ENCODE measurements at places on chromosomes 16 and 17.

DNA sequence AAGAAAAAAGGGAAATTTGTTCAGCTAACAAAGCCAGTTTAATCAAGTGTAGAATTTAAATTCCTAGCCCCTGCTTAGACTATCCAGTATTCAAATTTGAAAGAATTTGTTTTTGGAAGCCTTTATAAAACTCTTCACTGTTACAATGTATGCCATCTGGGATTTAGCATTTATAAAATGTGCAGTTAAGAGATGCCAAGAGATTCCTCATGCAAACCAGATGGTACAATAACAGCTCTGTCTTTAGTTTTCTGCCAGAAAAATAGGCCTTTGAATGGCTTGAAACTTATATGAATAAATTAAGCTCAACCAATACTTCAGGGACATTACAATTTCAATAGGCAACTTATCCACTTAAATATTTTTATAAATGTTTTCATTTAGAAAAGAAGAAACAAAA is 6.8 kb upstream of the ANKS4B start:
- no peak for DNase-seq

- no peak for DNase-seq
Measured at GRCh38 chr16:38941-39892, 14.2 kb downstream of the POLR3K start.

GRCh38 chr16:50814541-50814940 is 72.7 kb downstream of the CYLD start:
- no peak for DNase-seq

GRCh38 chr16:63614429-63614828 is 1507.4 kb downstream of the CDH11 start:
- DNase-seq: no peak

DNA sequence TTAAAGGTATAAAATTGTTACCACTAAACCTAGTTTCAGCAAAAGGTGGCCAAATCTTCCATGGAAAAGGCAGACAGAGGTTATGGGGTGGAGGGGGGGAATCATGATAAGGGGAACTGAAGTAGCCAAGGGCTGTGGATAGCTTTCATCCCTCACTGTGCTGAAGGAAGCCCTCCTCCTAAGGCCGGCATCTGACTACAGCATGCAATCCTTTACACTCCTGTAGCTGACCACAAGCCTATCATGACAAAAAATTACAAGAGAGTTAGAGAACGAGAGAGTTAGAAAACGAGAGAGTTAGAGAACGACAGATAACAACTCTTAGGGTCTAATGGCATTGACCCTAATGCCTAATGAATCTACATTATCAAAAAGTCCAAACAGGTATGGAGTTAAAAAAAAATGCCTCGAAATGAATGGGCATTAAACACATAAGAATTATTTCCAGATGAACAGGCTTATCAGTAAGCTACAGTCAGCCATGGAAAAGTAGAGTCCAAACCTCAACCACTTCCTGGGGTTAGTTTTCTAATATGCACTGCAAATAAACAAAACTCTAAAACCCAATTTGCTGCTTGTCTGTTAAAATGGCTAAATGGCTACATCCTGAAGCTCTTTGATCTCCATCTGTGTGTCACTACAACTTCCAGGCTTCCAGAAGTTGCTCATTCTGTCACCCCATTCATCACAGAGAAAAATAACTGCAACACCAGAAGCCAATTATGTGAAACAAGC is 29.7 kb downstream of the DUSP14 start:
- DNase-seq: no peak

- DNase-seq: no peak
Measured at GRCh38 chr17:22507823-22508222, 815.5 kb downstream of the KCNJ18 start.

- DNase-seq: no peak
Measured at GRCh38 chr16:27430923-27431484, 29.0 kb downstream of the IL21R start.

- no peak for DNase-seq
Measured at GRCh38 chr17:58759522-58759921, 3.9 kb downstream of the PPM1E start.

DNA sequence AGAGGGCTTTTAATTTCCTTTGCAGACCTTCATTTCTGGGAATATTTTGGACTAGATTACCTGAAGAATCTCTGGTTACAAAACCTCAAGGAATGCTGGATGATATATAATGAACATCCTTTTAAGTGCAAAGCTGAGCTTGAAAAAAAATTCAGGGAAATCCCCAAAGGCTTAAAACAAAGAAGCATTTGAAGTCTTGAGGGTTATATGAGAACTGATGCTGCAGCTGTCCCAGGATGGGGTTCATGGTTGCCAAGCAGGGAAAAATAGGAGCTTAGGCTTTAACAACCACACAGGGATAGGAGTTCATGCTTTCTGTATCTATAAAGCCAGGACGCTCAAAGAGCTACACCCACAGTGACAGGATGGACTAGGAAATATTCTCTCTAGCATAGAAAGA is 150.4 kb upstream of the IRX5 start:
- no peak for DNase-seq

GRCh38 chr16:49019081-49019633 is 262.5 kb downstream of the CBLN1 start:
- DNase-seq: no peak

GRCh38 chr17:51666971-51667705 is 406.8 kb downstream of the UTP18 start:
- no peak for DNase-seq

DNA sequence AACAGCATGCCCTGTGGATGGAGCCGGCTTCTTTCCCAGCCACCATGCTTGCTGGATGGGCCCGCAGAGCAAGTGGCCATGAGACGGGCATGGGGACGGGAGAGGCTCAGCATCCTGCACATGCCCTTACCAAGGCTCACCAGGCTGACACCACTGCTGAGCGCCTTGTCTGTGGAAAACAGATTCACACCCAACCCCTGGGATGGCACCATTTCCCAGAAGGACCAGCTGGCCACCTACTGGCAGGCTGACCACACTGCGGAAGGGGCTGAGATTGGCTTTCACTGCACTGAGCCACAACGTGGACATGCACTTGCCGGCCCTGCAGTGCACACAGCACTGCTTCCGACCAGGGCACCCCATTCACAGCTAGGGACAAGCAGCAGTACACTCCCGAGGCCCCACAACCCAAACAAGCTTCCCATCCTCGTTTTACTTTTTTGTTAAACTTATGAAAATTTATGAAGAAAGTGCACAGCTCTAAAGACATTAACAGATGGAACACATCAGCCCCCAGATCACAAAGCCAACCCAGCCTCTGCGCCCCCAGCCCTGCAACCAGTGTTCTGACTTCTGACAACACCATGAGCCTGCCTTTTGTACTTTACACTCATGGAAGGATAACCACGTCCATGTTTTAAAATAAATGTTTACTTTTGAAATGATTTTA is 13.9 kb upstream of the KRTAP17-1 start:
- DNase-seq: no peak

GRCh38 chr17:82297280-82297713 is 20.1 kb downstream of the CD7 start:
- no peak for DNase-seq

DNA sequence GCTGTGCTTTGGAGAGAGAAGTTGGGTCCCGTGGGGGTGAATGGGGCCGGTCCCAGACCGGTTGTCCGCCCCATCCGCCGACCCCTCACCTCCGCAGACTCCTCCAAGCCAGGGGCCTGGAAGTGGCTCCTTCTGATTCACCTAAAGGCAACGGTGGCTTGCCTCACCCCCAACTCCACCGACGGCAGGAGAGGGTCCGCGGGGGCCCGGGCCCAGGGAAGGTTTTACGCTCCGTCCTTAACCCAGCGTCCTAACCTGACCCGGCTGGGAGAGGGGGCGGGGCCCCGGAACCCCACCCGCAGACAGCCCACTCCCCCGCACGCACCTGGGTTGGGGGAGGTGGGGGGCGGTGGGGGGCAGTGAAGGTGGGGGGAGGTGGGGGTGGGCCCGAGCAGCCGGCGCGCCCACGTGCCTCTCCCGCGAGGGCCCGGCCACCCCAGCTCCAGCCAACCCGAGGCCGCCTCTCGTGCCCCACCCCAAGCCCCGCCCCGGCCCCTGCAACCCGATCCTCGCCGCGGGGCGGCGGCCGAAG is 12.7 kb upstream of the CD300A start:
- DNase-seq: peak; percentile 39

DNA sequence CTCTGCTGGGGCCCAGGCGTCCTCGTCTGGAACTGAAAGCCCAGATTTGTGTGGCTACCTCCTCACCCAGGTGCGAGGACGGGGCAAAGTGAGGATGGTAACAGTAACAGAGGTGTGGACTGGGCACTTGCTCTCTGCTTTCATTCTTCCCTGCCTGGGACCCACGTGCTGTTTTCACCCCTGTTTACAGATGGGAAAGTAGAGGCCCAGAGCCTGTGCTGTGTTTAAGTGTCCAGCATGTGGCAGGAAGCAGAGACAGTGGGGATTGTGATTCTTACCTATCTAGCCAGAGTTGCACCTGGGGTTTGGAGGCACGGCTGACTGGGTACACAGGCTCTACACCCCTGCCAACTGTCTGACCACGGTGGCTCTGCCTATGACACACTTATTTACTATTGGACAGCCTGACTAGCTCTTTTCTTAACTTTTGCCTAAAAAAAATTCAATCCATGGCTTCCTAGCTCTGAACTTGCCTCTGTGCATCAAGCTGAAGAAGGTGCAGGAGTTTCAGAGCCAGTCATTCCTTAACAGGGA is 155.4 kb downstream of the CLEC16A start:
- DNase-seq: no peak

GRCh38 chr17:58268326-58268725 is 12.4 kb downstream of the MPO start:
- no peak for DNase-seq

DNA sequence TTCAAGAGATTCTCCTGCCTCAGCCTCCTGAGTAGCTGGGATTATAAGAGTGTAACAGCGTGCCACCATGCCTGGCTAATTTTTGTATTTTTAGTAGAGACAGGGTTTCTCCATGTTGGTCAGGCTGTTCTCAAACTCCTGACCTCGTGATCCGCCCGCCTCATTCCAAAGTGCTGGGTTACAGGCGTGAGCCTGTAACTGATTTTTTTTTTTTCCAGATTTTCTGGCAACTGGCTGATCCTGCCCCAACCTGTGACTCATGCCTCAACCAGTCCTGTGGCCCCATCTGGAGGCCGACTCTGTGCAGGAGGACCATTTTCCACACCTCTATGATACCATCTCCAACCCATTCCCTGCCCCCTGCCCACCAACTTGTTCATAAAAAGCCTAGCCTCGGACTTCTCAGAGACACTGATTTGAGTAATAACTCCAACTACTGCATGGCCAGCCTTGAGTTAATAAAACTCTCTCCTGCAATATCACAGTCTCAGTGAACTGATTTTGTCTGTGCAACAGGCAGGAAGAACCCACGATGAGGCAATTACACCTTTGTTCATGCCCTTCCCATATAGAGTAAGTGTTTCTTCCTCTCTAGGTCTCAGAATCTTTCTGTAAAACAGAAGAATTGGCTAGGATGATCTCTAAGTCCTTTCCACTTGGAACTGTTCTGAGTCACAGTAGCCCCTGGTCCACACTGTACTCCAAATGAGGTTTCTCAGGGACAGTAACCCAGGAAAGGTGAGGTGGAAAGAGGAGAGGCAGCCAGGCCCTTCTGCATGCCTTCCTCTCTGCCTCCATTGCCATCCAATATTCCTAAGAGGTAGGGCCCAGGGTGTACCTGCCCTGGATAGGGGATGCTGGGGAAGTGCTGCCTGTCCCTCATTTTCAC is 8.8 kb upstream of the CNOT1 start:
- DNase-seq: no peak

- DNase-seq: no peak
Measured at GRCh38 chr17:41697122-41697962, 8.7 kb downstream of the EIF1 start.

- no peak for DNase-seq
Measured at GRCh38 chr16:14315683-14316320, 244.7 kb downstream of the MRTFB start.

DNA sequence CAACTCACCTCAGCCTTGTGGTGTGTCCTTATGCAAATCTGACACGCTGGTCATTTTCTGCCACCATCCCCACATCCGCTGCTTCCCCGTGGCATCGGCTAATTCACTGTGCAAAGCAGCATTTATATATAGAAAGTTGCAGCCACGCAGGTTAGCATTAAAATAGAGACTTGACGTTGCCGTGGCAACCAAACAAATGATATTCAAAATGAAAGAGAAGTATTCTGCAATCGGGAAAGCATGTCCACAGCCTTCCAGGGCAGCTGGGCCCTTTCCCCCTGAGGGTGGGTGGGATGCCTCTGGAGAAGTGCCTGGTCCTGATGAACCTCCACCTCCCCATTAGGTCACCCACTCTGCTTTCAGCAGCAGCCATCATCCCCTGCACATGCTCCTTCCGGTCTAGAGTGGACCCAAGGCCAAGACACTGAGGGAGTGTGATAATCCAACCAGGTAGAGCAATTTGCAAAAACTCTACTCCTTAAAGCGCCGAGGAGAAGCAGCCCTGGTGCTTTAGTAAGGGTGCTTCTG is 138.7 kb downstream of the GAS7 start:
- no peak for DNase-seq

DNA sequence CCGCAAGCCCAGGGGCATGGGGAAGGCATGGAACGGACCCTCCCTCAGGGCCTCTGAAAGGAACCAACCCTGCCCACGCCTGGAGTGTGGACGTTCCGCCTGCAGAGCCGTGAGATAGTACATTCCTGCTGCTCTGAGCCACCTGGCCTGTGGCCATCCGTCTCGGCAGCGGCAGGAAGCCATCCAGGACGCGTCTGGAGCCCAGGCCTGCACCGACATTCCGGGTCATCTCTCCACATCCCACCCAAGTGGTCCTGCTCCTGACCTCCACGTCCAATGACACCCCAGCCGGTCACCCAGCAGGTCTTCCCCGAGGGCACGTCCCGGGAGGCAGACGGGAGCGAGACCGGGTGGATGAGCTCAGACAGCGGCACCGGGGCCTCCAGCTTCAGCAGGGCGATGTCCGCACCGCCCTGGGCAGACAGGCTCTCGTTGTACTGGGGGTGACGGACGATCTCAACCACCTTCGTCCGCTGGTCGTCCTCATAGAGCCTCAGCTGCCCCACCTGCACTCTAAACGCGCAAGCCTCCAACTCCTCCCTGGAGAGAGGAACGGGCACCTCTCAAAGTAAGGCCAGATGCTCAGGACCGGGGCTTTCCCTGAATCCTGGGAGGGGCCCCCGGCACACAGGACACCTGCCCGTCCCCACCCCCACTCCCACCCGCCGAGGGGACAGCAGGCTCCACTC is 21.3 kb upstream of the UBE2I start:
- no peak for DNase-seq

GRCh38 chr17:34098699-34099098 is 156.4 kb upstream of the CCL2 start:
- no peak for DNase-seq

GRCh38 chr17:30961209-30962188 is 9.3 kb upstream of the RNF135 start:
- no peak for DNase-seq

- no peak for DNase-seq
Measured at GRCh38 chr17:79834565-79835469, 4.4 kb downstream of the CBX4 start.

GRCh38 chr16:64809876-64810629 is 311.8 kb downstream of the CDH11 start:
- no peak for DNase-seq

GRCh38 chr16:81261049-81261648 is 22.7 kb downstream of the BCO1 start:
- DNase-seq: no peak

- no peak for DNase-seq
Measured at GRCh38 chr17:46978489-46979146, 435 bp downstream of the RPRML start.

GRCh38 chr17:72362376-72363088 is 241.7 kb downstream of the SOX9 start:
- DNase-seq: no peak

- DNase-seq: no peak
Measured at GRCh38 chr16:87070657-87071056, 246.5 kb downstream of the C16orf95 start.
